ENCODE measurements at places on chromosomes 7 and 10.

DNA sequence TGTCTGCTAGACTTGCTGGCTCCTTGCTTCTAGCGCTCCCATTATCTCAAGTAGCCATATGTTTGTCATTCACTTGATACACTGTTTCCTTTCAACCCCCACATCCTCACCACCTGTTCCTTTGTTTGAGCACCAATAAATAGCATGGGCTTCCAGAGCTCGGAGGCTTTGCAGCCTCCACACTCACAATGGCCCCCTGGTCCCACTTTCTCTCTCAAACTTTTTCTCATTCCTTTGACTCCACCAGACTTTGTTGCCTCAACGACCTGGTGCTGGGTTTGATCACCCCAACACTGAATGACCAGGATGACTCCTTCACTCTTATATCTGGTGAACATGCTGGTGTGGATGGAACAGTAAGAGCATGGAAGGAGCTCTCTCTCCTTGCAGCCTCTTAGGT lies 114.5 kb upstream of the TRIM24 start:
- no peak for DNase-seq

DNA sequence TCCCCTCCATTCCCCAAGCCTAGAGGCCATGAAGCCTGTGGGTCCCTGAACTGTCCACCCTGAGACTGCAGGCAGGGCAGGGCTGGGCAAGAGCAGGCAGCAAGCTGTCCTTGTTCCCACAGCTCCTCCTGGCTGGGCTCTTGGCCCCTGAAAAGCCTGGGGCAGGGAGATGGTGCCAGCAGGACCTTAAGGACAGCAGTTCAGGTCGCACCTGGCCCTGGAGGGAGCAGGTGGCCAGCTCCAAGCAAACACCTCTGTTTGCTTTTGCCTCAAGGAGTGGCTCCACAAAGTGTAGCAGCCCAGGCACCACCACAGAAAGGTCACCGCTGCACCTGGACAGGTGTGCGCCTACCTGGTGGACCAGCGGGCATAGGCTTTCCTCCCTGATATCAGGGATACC lies 5.2 kb downstream of the RET start:
- no peak for DNase-seq

GRCh38 chr10:128245026-128245425 lies 118.8 kb upstream of the MKI67 start:
- DNase-seq, result no peak

DNA sequence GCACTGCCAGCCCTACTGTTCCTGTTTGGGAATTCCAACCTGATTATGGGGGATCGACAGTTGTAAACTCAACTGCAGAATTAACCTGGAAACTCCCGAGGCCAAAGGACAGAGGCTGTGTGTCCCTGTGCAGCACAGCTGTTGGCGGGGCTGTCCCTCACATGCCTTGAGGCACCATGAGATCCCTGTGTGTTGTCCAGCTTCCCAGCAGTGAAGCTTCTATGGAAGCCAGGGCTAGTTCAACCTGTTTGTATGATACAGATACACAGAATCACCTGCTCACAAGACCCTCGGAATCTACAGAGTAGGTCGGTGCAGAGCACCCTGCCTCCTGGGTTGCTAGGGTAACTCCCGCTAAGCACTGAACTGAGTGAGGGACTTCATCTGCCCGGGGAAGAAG lies 61.0 kb upstream of the EFCAB10 start:
- no peak for DNase-seq

Measured in GM23248 (cell line).